Nephron progenitor cell (in vitro differentiated cells): ENCODE measurements at places on chromosomes 6 and 20.

DNA sequence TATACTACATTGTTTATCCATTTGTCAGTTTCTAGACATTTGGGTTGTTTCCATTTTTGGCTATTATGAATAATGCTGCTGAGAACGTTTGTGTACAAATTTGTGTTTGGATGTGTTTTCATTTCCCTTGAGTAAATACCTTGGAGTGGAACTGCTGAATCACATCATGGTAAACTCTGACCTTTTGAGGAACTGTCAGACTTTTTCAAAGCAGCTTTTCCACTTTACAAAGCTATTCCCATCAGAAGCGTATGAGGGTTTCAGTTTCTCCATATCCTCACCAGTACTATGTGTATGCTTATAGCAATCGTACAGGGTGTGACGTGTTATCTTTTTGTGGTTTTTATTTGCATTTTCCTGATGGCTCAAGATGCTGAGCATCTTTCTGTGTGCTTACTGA lies 103.7 kb downstream of the MYO6 start:
- DNase-seq = no peak

GRCh38 chr20:57198132-57199072 lies 68.0 kb downstream of the BMP7 start:
- peak; percentile 41 for DNase-seq

- DNase-seq = no peak
Observed at GRCh38 chr20:19624221-19624965, 133.7 kb upstream of the RIN2 start.

- peak; percentile 44 for DNase-seq
Observed at GRCh38 chr6:26087284-26088115, at the start of gene HFE. TSS of gene HFE (plus strand) at chr6:26087429. CDS start at chr6:26087441, 12 bp downstream.

DNA sequence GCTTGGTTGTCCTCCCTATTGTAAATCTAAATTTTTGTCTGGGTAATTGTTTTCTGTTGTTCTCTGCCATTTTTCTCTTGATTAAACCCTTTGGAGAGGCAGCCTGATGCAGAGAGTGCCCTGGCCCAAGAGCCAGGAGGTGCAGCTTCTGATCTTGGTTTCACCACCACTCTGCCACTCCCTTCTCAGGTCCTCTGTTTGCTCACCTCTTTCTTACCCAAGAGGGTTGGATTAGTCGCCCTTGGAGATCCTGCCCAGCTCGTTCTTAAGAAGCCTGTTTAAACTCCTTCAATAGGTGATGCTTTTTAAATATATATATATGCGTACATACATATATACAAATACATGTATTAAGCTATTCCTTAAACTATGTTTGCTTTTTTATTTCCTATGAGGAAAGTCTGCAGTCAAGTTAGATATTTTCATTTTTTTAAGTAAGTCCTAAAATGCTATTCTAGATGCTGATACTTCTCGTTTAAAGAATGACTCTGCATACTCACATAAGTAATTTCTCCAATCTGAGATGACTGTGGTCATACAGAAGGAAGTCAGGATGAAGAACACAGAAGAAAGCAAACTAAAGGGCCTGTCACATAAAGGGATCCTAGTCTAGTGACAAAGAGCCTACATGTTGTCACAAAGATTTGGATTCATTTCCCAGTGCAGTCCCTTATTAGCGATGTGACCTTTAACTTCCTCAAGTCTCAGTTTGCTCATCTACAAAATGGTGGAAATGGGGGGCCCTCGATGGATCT lies 19.9 kb downstream of the TPD52L1 start:
- no peak for DNase-seq

DNA sequence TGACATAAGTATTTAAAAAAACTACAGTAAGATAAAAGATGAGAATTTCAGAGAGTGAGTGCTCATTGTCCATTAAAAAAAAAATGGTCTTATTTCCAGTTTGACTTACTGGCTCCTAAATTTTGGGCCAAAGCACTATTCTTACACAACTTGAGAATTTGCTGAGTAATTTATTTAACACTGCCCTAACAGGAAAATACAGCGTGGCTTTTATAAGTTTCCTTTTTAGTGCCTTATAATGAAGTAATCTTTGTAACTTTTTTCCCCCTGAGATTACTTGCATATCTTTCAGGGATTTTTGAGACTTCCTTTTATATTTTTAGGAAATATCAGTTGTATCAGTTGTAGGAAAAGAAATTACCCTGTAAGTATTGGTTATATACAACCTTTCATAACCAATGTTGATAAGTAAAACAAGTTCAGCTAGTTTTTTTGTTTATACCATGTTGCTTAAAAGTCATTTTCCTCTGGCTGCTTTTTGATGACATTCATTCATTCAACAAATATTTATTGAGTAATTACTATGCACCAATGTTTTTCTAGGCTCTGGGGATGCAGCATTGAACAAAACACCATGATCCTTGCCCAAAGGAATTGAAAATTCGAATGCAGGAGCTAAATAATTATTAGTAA lies 106.4 kb upstream of the SGK1 start:
- no peak for DNase-seq

- peak; percentile 48 for DNase-seq
Observed at GRCh38 chr6:2448826-2449571, 203.6 kb upstream of the GMDS start.

GRCh38 chr6:50905297-50905696 lies 86.6 kb downstream of the TFAP2B start:
- DNase-seq = no peak

DNA sequence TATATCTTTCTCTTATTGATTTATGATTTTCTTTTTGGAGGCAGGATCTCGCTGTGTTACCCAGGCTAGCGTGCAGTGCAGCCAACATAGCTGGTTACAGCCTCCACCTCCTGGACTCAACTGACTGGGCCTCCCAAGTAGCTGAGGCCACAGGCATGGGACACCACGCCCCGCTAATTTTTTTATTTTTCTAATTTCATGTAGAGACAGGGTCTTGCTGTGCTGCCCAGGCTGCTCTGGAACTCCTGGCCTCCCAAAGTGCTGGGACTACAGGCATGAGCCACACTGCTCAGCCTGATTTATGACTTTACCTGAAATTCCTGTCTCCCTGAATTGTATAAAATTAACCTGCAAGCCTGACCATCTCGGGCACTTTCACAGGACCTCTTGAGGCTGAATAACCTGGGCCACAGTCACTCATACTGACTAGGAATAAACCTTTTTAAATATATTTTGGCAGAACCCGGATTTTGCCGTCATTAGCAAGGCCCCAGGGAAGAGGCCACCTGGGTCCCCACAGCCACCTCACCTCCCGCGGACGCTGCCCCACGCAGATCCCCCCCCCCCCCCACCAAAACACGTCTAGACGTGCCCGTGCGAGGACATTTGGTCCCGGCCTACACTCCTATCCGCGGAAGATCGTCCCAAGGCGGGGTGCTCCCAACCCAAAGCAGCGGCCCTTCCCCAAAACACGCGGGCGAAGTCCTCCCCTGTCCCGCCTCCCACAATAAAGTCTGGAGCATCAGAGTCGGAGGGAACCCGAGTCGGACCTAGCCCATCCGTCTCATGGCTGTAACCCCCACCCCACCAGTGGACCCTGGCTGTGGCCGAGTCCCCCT lies 902 bp downstream of the ZNF337 start:
- DNase-seq = no peak

- peak; percentile 30 for DNase-seq
Observed at GRCh38 chr6:42450477-42451332, 1.0 kb downstream of the TRERF1 start.

DNA sequence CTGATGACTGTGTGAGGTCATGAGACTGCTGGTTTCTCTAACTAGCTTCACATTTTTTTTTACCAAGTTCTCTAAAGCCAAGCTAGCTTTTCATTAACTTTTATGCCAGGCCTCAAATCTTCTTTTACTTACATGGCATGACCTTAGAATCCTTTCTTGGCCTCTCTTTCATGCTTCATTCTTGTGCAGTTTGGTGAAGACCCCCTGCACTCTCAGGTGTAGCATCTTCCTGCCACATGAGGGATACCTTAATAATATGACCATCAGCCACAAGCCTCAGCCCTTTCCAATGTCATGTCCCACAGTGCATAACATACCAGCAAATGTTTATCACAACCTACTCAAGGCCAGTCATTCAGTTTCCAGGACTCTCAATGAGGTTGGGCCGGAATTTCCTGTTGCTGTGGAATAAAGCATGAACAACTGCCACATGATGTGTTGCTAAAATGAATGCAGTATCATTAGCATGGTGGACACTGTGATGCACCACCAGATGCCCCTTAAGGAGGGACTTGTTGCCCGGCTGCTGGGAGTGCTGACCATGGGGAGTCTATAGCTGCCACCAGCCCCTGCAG lies 72.2 kb downstream of the RIN2 start:
- no peak for DNase-seq

DNA sequence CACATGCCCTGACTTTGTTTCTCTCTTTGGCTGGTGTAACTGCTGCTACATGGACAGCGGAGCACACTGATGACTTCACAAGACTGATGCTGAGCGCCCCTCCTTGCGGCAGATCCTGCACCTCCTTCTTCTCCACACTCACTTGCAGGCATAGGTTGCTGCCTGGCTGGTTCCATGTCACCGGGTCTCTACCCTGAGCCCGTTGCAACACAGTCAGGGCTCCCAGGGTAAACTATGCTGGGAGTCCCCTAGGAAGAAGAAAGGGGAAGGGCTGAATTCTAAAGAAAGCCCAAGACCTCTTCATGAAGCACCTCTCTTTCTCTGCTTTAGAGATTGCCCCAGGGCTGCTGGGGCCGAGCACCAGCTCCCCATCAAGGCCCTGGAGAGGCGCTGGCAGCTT lies 83.3 kb upstream of the DUSP22 start:
- no peak for DNase-seq
